CD8-positive, alpha-beta memory T cell (primary cell): ENCODE measurements at places on chromosomes 12 and 14. TPM values are rescaled to one million over a fixed set of nuclear protein-coding genes. Genes with fewer than 3 reads are reported as not detected.

DNA sequence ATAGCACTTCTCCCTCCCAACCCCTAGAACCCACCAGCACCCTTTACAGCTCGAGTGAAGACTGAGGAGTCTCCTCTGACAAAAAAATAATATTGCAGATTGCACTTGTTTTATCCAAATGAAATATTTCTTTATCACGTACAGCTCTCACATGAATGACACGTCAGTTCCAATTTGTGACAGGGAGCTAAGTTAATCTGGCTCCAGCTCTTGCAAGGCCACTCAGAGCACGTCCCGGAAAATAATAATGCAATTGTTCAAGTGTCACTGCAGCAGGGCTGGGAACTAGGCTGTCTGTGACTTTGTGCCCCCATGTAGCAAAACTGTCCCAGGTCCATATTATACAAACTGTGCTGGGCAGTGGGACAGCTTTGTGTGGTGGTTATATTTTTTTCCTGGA lies 539.6 kb downstream of the VRK1 start:
- no peak for DNase-seq

DNA sequence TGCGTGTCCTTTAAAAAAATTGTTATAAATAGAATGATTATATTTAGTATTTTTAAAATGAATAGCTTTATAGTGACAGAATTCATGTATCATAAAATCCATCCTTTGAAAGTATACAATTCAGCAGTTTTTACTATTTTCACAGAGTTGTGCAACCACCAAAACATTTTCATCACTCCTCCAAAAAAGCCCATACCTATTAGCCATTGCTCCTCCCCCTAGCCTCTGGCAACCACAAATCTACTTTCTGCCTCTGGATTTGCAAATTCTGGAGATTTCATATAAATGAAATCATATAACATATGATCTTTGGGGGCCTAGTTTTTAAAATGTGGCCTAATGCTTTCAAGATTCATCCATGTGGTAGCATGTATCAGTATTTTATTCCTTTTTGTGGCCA lies 117.9 kb upstream of the MED13L start:
- DNase-seq, result no peak

DNA sequence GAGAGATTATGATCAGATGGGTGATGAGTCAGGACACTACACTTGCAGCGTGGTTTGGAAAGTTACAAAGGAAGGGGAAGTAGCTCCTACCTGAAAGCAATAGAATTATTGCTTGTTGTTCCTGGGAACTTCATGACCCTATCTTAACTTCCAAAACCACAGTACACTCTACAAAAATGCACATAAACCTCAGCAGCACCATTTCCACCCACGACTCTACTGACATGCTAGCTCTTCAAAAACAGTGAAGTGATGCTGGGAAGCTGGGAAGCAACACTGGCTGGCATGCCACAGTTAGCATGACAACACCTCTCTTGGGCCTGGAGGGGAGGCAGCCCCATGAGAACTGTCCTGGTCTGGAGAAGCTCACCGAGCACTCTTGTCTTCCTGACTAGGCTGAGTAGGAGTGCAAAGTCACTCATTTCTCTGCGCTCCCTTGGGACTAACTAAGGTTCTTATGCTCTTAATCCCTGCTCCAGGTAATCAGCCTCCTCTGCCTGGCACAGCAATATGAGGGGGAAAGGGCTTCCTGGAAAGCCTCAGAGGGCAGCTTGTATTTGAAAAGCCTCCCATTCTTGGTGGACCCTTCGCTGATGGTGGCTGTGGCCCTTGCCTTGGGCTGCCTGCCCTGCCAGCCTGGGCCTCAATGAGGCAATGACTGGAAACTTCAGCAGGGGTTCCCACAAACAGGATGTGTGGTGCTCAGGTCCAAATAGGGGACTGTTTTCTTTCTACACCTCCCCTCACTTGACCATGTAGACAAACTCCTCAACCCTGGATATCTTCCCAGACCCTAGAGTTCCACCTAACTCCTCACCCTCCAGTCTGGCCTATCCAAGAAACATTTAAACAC lies 1.2 kb downstream of the KRT3 start:
- no peak for DNase-seq

- DNase-seq, result no peak
Observed at GRCh38 chr14:50242566-50243310, 11.4 kb upstream of the SOS2 start.

GRCh38 chr12:98745578-98746391 lies 100.7 kb downstream of the APAF1 start:
- no peak for DNase-seq

GRCh38 chr12:1929985-1930802 lies 11.7 kb upstream of the CACNA2D4 start:
- no peak for DNase-seq

- no peak for DNase-seq
Observed at GRCh38 chr14:34668111-34668510, 38.2 kb upstream of the SNX6 start.

- no peak for DNase-seq
Observed at GRCh38 chr12:52528641-52529143, 8.5 kb upstream of the KRT5 start.

- no peak for DNase-seq
Observed at GRCh38 chr12:47095446-47096236, 15.9 kb upstream of the AMIGO2 start.

GRCh38 chr12:1126091-1126490 lies 135.1 kb downstream of the ERC1 start:
- no peak for DNase-seq

DNA sequence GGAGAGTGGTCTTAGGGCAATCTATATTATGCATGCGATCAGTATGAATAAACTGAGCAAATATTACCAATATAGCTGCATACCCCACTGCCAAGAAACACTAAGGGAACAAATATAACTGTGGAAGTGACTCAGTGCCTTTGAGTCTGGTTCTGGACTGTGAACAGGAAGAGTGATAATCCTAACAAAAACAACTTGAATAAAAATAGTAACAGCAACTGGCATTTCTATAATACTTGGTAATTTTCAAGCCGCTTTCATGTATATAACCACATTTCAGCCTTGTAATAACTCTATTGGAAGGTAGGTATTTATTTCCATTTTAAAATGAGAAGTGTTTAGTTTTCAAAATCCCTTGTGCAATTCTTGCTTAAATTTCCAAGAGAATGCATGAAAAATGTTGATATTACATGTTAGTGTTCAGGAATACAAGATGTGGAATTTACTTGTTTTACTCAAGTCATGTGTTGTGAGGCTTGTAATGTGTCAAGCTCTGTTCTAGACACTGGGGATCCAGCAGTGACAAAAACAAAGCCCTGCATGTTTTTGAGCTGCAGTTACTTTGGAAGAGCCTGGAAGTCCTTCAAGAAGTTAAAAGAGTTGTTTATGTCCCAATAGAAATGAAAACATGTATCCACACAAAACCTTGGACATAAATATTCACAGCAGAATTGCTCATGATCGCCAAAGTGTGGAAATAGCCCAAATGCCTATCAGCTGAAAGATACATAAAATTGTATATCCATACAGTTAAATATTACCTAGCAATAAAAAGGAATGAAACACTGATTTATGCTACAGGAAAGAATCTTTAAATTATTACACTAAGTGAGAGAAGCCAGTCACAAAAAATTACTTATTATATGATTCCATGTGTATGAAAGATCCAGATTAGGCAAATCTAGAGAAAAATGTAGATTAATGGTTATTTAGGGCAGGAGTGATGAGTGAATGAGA lies 338.1 kb upstream of the TMEM132C start:
- DNase-seq, result no peak

GRCh38 chr12:92602476-92602875 lies 100.3 kb upstream of the PLEKHG7 start:
- no peak for DNase-seq

- no peak for DNase-seq
Observed at GRCh38 chr12:30108666-30109065, 324.9 kb upstream of the TMTC1 start.

DNA sequence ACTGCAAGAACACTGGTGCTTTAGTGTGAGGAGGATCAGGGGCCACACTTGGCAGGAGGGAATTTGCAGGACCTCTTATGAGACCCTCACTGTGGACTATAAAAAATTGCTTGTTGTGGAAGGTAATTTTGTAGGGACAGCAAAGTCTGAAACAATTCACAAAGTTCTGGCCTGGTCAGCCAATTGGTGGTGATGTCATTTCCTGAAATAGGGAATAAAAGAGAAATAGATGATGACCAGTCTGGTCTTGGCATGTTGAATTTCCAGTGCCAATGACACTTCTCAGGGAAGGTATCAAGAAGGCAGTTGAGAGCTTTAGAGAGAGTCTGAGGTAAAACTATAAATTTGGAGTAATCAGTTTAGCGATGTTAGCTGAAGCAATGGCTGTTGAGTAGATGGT lies 129.3 kb upstream of the LMNTD1 start:
- DNase-seq, result no peak

GPR68 gene
- 14.2 TPM for total RNA-seq

ITGB7 gene
- 339 TPM for total RNA-seq

GDF3 gene
- not detected for total RNA-seq

GPHB5 gene
- not detected for total RNA-seq

RAN gene
- 2,680 TPM for total RNA-seq

SYT1 gene
- not detected for total RNA-seq

KRT6B gene
- total RNA-seq, result not detected

GPRC5D gene
- not detected for total RNA-seq

NANOG gene
- total RNA-seq, result not detected

ZDHHC22 gene
- total RNA-seq, result not detected

IFT43 gene
- total RNA-seq, result 14.4 TPM

KRT8 gene
- total RNA-seq, result 0.46 TPM

ITGA7 gene
- 2.7 TPM for total RNA-seq

C14orf132 gene
- total RNA-seq, result 0.58 TPM
